ENCODE measurements at places on chromosomes 1 and 21.
A peak's percentile ranks its signal among the peaks of the same experiment; 100 is the strongest.

- DNase-seq: no peak
These were observed 48.9 kb downstream of the ATP6V1G3 start for GRCh38 chr1:198491596-198491995.

GRCh38 chr1:161069731-161070270 is at the start of gene ARHGAP30:
ARHGAP30 (minus strand) TSS chr1:161069891; CDS start chr1:161069624, 267 bp downstream.
- DNase-seq: peak; percentile 70

GRCh38 chr1:112618721-112619517 is at the start of gene ST7L:
ST7L (minus strand) TSS chr1:112619141; CDS start chr1:112619113, 28 bp downstream.
- DNase-seq: peak; percentile 50

DNA sequence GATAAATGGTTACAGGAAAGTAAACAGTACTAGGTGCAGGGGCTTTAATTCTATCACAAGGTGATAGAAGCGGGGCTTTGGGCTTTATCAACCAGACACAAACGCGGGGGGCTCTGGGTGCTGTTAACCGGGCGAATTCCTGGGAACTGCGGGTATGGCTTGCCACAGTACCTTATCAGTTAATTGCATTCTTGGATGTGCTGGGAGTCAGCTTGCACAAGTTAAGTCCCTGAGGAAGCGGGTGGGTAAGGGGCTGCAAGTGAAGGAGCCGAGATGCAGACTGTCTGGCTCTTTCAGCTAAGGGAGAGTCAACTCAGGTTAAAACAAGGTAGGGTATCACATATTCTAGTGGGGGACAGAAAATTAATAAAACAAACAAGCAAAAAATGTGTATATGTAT is 661 bp downstream of the GBP4 start:
- DNase-seq: no peak

DNA sequence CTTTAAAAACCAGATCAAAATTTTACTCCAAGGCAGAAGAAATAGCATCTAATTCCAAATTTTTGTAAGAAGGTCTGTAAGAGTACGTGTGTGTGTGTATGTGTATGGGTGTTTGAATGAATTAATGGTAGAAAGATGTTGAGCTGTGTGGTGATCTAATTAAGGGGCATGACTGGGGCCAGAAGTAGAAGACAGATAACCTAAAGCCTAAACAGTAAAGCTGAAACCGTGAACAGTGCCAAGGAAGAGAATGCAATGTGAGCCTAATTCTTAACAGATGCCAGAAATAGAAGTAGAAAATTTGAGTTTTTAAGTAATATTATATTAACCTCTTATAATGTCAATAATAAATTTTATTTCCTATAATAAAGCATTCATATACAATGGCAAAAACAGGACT is 38.2 kb downstream of the BRINP3 start:
- no peak for DNase-seq

DNA sequence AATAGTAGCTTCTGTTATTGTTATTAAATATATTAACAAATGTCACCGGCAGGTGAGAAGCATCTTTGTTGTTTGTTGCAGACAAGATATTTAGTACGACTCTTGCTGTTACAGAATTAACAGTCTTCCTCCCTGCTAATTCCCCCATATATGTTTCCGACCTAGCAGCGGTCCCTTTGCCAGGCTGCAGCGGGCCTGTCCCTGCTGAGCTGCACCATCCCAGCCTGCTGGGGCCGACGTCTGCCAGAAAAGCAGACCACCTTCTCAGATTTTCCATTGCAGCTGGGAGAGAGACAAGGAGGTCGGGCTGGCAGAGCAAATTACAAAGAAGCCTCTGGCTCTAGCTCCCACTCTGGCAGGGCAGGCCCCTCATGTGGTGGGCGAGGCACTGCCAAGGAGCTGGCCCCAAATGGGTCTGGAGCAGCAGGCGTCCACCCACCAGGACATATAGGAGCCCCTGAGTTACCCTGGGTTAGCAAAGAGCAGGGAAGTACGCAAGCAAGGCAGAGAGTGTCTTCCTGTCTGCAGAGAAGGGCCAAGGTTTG is 142.7 kb downstream of the FOXD2 start:
- DNase-seq: no peak

- DNase-seq: no peak
These were observed 15.0 kb downstream of the NES start for GRCh38 chr1:156662005-156662799.

DNA sequence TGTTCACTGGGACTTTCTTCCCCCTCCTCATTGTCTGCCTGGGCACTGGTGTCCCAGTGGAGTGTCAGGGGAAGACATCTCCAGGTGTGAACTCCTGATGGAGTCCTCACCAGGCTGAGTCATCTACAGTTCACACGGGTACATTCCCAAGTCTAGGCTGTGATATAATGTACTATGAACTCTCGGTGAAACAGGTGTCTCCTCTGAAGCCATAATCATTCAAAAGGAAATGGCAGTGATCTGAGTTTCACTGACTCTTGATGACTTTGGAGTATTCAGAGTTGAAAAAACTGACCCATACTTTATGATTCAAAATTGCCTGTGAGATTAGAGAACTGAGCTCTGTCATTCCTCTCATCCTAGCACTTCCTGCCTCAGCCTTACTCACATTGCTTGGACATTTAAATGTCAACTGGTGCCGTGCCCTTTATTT is 9.1 kb downstream of the LAMC2 start:
- no peak for DNase-seq

- DNase-seq: peak; percentile 87
These were observed 9.8 kb upstream of the SFN start for GRCh38 chr1:26853156-26853555.

GRCh38 chr1:9448132-9449109 is 90.8 kb upstream of the SLC25A33 start:
- DNase-seq: no peak

- peak; percentile 68 for DNase-seq
These were observed 19.7 kb upstream of the RBBP5 start for GRCh38 chr1:205141236-205142101.

DNA sequence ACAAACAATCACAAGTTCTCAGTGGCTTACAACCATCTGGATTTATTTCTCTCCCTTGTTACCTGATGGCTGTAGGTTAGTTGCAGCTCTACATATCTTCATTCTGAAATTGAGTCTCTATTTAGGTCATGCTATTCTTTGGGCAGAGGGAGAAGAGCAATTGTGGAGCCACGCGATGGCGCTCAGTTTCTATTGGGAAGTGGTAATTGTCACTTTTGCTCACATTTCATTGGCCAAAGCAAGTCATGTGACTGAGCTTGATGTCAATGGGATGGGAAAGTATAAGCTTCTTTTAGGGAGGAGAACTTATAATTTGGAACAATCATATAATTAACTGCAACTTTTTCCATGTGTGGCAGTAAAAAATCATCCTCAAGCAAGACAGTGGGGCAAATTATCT is 166.5 kb downstream of the LMO4 start:
- no peak for DNase-seq

DNA sequence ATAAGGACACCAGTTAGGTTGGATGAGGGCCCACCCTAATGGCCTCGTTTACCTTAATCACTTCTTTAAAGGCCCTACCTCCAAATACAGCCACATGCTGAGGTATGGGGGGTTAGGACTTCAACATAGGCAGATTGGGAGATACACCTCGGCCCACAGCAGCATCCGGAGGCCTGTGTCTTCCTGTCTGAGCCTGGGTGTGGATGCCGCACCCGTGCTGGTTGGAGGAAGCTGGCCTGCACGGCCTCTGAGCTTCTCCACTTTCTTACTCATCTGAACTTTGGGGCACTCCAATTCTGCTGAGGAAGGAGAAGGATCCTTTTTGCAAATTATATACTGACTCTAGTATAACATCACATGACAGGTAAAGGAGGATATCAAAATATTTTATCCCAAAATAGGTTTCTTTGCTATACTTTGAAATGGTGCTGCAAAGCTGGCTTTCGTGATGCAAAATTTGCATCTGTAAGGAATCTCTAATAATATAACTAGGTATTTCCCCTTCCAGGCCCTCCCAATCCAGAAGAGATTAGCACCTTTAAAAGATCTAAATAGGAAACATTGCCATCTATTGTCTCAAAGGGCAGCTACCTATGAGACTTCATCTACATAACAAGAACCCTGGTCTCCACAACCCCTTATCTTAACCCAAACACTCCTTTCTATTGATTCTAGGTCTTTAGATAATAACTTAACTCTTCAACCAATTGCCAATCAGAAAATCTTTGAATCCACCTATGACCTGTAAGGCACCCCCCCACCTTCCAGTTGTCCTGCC is 247.6 kb downstream of the KCNJ6 start:
- DNase-seq: no peak

Data from activated T-cell treated with anti-CD3 and anti-CD28 coated beads for 1 hour (primary cell).